ENCODE measurements at places on chromosomes 16 and 17. TPM values are rescaled to one million over a fixed set of nuclear protein-coding genes. Genes with fewer than 3 reads are reported as not detected.

GRCh38 chr16:58177353-58177710 is 20.6 kb downstream of the CSNK2A2 start:
- no peak for DNase-seq

- no peak for DNase-seq
These were observed 19.2 kb downstream of the NDUFAF8 start for GRCh38 chr17:81258292-81258691.

GRCh38 chr17:65093930-65094329 is 37.4 kb upstream of the GNA13 start:
- no peak for DNase-seq

GRCh38 chr17:30296499-30297080 is 4.8 kb upstream of the BLMH start:
- no peak for DNase-seq

The IKZF3 gene
- total RNA-seq, result 1.3 TPM

The NEUROD2 gene
- total RNA-seq, result not detected

The HOXB1 gene
- not detected for total RNA-seq

The TMEM92 gene
- total RNA-seq, result not detected

DNA sequence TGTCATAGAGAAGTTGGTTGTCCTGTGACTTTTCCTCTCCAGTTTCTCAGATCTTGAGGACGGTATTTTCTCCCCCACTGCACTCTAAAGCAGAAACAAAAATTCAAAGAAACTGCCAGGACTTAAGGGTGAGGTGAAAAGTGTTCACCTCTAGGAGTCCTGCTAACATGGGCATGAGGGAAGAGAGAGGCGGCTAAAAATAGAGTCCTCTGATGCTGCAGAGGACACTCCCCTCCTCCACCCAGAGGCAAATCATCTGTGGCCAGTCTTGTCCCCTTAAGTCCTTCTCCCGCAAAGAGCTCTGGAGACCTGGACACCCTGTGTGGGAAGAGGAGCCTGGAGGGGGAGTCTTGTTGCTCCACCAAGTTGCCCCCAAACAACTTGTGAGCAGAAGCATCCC is 4.7 kb upstream of the DDX19A start:
- DNase-seq, result no peak

DNA sequence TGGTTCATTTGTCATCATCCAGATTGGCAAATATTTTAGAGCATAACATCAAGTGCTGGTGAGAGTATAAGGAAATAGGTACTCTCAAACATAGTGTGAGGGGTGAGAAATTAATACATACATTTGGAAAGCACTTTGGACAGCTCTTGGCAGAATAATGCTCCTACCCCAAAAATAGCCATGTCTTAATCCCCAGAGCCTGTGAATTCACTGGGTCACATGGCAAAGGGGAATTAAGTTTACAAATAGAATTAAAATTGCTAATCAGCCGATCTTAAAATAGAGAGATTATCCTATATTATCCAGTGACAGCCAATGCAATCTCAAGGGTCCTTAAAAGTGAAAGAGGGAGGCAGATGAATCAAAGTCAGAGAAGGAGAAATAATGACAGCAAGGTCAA is 38.8 kb upstream of the ANKFN1 start:
- no peak for DNase-seq

- no peak for DNase-seq
These were observed 30.1 kb downstream of the LCMT1 start for GRCh38 chr16:25141648-25142047.

GRCh38 chr17:43645765-43646481 is 15.8 kb downstream of the MEOX1 start:
- peak; percentile 95 for DNase-seq

The CA7 gene
- total RNA-seq, result not detected
